Left kidney (tissue), 8 donors: ENCODE measurements at places on chromosomes 7 and 10. TPM values are rescaled to one million over a fixed set of nuclear protein-coding genes. Genes with fewer than 3 reads are reported as not detected.

DNA sequence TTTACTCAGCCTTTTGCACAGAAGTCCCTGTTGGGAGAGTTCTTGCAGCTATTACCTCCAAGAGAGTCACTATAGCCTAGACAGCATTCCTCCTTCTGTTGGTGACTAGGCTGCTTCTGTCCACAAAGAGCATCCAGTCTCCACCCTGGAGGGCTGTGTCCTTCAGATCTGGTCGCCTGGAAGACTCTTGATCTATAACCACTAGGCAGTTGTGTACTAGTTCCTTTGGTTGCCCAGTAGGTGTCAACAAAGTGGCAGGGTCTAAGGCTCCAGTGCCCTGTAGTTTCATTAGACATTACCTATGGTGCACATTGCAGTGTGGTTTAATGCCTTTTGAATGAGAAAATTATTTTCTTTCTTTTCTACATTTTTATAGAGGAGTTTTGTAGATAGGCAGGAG, 11.3 kb upstream of the AKR1C2 start:
- no peak for DNase-seq

GRCh38 chr10:131567279-131568162, 256.0 kb upstream of the TCERG1L start:
- no peak for DNase-seq

Gene TUBB8
- polyA plus RNA-seq = 1.1 TPM

DNA sequence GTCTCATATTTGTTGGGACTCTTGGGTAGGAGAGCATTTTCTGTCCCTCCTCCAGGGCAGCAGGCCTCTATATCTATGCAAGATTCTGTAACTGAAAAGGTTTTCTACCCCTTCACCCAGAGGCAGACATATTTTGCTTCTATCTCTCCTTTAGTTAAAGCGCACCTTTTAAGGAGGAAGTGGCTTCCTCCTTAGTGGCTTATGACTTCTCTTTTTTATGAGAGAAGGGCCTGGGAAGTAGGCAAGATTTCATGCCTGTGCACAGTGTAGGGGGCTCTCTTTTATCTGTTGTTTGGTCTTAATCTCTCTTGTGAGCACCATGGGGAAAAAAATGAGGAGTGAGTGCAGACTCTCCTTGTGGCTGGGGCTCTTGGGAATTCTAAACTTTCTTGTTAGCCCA, 122.1 kb downstream of the LRMDA start:
- no peak for DNase-seq

DNA sequence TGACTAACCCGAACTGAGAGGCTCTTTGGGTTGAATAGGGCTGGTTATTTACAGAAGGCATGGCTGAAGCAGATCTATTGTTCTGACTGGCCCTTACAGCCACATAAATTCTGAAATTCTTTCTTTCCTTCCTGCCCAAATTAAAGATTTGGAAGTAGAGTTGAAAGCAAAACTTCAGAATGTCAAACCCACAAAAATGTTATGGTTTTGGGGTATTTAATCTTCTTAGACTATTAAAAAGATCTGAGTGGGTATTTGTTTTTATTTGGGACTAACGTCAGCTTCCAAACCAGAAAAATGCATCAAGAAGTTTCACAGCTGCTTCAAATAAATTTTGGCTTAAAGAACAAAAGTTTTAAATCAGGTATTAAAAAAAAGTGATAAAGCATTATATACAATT, 124.5 kb downstream of the AHR start:
- no peak for DNase-seq
